SJCRH30 (cell line): ENCODE measurements at places on chromosomes 11 and 22. TPM values are rescaled to one million over a fixed set of nuclear protein-coding genes. Genes with fewer than 3 reads are reported as not detected.

- H3K27ac ChIP-seq: no peak overlapping the region
- no peak overlapping the region for H3K4me3 ChIP-seq
- DNase-seq: no peak
- H3K4me1 ChIP-seq: no peaks in the 10 kb centered on the region
- H3K27me3 ChIP-seq: 0 out of 2 replicates have a peak, but pooled peaks cover 3% of the 10 kb centered on the region
- no peaks in the 10 kb centered on the region for H3K36me3 ChIP-seq
Measured at GRCh38 chr11:7490535-7490934, 5.2 kb downstream of the OLFML1 start.

DNA sequence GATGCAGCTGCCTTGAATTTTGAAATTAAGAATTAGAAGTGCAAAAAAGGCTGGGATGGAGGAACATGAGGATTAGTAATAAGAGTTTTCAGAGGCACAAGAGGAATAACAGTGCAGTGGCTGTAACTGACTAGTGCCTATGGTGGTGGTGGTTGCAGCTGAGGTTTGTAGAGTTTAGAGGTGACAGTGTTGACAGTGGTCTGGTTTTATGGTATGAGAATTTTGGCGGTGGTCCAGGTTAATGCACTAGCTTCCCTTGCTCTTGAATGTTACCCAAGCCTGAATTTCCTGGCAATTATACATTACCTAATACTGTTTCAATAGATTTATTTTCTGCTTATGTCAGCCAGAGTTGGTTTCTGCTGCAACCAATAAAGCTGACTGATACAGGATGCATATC lies 112.8 kb upstream of the C11orf87 start:
- no peak overlapping the region for H3K4me3 ChIP-seq
- H3K27ac ChIP-seq: no peak overlapping the region
- DNase-seq: no peak
- no peaks in the 10 kb centered on the region for H3K27me3 ChIP-seq
- H3K36me3 ChIP-seq: no peaks in the 10 kb centered on the region
- no peaks in the 10 kb centered on the region for H3K4me1 ChIP-seq

ANO1 gene
- 0.43 and 1.6 TPM in 2 replicates for total RNA-seq

DNA sequence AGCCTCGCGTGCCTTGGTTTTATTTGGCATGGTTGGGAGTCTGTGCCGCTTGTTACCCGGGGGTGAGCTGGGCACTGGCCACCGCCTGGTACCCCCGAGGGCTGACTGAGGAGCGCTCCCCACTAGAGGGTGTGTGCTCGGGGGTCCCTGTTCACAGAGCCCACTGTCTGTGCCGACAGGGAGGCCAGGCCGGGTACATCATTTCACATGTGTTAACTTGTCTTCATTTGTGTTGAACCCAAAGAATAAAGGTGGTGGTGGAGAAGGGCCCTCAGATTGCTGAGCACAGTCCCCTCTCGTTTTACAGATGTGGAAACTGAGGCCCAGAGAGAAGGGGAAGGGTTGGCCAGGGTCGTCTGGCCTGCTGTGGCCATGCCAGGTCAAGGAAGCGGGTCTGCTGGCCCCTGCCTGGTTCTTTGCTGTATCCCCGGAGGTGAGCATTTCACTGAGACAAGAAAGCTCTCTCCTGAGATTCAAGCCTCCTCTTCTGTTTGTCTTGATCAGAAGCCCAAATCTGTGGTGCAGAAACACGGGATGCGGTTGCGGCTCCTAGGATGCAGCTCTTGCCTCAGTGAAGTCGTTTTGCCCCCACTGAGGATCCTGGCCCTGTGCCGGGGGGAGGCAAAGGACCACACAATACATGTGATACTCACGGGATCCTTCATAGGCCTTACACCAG lies 60.8 kb downstream of the FBLN1 start:
- H3K36me3 ChIP-seq: no peaks in the 10 kb centered on the region
- no peaks in the 10 kb centered on the region for H3K4me1 ChIP-seq
- H3K27me3 ChIP-seq: no peaks in the 10 kb centered on the region
- H3K27ac ChIP-seq: no peak overlapping the region

GRCh38 chr11:60857378-60858232 lies 1.9 kb upstream of the PTGDR2 start:
- H3K4me1 ChIP-seq: no peaks in the 10 kb centered on the region
- H3K27ac ChIP-seq: no peak overlapping the region
- no peak overlapping the region for H3K4me3 ChIP-seq
- DNase-seq: no peak
- no peaks in the 10 kb centered on the region for H3K27me3 ChIP-seq
- H3K36me3 ChIP-seq: no peaks in the 10 kb centered on the region
